RPMI8226 (cell line): ENCODE measurements at places on chromosomes 4 and X.
A peak's percentile ranks its signal among the peaks of the same experiment; 100 is the strongest.

- DNase-seq = no peak
Observed at GRCh38 chr4:62051332-62051731, 851.2 kb downstream of the ADGRL3 start.

DNA sequence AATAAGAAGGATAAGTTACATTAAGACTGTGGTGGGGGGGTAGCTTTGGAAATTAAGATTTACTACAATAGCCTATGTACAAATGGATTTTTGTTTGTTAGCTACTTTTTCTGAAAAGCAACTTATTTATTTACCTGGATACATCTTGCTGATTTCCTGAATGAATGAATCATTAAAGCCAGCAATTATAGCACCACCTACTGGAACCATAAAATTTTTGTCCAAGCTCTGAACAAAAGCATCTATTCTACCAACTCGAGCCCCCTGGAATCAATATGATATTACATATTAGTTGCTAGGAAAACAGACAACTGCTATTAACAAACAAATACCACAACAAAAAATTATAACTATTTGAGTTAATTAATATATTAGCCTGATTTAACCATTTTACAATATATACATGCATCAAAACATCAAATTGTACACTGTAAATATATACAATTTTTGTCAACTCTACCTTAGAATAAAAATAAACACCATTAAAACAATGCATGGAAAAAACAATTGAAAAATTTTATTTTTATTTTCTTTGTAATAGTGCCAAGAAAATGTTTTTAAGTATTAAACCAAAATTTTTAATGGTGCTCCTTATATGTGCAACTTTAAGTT is 15.3 kb downstream of the SEPSECS start:
- peak; percentile 13 for DNase-seq

DNA sequence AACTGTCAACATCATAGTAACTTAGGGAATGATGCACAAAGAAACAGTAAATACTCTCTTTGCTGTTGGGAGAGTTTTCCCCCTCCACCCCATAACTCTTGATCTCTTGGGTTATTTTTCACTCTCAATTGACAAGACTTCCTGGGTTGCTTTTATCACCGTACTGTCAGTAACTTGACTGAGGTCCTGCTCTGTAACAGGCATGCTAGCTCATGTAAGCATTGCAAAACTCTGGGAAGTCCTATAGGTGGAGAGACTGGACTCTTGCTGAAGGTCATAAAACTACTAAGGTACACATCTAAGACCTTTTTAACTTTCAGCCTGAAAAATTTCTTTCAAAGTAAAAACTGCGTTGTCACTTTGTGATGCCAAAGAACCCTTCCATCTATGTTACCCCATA is 10.9 kb downstream of the SHROOM3 start:
- no peak for DNase-seq

DNA sequence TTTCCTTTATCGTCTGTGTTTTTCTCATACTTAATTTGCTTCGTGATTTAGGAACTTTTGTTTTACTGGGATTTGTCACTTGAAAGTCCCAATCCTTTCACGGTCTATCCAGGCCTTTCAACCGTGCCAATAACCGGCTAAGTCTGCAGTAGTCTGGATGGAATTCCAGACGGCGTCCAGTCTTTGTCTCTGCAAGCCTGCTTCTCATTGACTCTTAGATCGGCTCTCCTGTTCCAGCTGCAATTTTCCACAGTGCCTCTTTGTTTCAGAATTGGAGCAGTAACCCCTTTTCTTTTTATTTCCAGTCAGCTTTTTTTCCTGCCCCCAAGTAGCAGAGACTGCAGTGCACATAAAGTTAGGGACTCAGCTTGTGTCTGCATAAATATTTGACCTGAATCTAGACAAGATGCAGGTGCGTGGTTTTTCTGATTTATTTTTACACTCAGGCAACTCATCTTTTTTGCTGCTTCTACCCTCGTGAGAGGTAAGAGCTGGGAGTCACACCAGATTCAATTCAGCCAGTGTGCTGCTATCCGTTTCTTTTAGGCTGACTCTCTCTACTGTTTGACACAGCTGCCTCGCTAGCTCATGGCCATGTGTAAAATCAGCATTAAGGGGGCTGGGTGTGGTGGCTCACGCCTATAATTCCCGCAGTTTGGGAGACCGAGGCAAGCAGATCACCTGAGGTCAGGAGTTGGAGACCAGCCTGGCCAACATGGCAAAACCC is 37.4 kb upstream of the DHRSX start:
- DNase-seq = no peak

DNA sequence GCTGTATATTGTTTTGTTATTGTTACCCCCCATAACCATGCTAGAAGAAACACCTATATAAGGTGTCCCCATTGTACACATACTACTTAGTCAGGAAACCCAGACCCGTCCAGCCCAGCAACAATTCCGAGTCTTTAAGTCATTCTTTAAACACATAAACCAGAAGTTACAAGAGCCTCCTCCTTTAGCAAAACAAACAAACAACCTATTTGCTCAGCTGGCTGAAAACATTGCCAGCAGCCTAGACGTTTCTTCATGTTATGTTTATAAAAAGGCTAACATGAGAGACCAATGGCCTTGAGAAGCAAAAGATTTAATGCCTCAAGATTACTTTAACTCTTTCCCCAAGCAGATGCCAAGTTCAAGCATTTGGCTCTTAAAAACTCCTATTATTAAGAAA is 1.4 kb downstream of the ACOX3 start:
- DNase-seq = no peak

DNA sequence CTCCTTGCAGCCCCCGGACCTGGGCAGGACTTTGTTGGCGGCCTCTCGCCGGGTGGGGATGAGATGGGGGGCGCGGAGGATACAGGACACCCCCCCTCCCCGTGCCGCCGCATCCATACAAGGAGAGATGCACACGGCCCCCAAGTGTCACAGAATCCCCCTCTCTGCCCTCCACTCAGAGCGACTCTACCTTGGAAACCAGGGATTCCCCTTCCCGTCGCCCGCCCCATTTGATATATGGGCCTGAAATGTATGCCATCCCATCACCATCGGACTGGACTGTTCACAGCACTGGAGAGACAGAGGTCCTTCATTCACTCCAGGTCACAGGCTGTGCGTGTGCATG is 426 bp downstream of the PORCN start:
- DNase-seq = no peak

DNA sequence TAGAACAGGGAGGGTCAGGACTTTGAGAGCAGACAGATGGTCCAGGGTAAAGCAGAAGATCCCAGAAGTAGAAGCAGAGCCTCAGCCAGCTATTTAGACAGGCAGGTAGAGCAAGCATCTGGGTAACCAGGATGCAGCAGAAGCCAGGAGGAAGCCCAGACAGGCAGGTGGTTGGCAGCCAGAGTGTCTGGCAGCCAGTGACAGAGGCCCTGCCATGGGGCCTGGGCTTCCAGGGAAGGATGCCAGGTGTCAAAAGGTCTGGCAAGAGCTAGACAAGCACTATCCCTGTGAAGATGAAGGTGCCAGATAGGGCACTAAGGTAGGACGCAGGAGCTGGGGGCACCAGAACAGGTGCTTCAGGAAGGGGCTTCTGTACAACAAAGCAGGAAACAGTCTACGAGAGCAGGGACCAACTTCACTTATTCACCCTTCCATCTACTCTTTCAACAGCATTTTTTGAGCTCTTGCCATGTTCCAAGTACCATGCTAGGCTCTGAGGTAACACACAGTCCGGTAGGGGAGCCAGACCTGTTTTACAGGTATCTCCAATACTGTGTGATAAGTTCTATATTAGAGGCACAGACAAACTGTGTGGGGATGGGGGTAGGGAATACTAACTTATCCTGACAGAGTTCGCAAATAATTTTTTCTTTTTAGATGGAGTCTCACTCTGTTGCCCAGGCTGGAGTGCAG is 38.1 kb upstream of the GJB1 start:
- no peak for DNase-seq

DNA sequence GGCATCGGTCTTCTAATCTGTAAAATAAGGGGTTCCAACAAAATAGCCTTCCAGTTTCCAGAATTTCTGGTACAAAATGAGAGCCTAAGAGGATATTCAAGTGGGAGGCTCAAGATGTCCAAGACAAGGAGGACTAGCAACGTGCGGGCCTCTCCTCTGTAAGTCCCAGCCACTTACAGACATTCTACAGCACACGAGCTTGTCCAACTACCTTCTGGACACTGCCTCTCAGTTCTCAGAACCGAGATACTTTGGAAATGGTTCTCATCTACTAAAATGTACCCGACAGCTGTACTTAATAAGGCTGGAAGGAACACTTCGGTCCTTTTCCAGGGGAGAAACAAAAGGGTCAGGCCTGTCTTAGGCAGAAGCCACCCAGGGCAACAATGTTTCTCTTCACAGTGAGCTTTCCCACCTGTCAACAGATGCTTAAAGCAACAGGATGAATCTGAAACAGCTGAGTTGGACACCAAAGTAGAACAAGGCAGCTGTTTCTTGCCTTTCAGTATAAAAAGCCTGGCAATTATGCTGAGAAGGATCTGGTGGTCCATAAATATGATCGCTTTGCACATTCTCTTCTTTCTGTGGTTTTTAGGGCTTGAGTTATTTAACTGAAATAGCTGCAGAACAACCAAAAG is 127.0 kb downstream of the HS6ST2 start:
- no peak for DNase-seq

GRCh38 chrX:137547291-137547690 is 18.6 kb upstream of the ZIC3 start:
- DNase-seq = no peak

- no peak for DNase-seq
Observed at GRCh38 chr4:7135389-7135746, 57.0 kb upstream of the SORCS2 start.

DNA sequence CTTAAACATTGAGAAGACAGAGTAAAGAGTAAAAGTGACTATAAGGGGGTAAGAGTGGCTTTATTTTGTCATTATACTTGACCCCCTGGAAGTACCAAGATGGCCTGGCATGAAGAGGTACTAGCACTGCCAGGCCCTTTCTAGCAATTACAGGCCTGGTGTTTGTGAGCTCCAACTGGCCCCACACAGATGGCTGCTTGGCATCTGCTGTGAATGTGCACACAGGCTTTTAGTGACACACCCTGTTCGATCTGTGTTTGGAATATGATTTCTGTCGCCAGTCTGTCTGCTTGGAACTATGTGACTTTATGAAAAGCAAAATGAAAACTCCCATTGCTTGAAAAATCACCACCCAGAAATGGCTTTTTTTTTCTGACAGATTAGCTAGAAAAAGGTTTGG is 123.3 kb downstream of the CLCN4 start:
- no peak for DNase-seq

DNA sequence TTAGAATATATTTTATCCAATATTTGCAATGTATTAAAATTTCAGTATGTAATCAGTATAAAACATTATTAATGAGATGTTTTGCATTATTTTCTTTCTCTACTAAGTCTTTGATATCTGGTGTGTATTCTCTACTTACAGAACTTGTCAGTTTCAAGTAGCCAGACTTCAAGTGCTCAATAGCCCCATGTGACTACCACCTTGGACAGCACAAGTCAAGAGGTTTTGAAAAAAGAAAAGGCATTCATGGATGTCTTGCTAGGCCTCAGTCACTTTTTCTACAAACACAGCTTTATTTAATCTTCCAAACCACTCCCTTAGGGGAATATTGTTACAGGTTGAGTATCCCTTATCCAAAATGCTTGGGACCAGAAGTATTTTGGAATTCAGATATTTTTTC is 189.4 kb downstream of the QDPR start:
- no peak for DNase-seq

- no peak for DNase-seq
Observed at GRCh38 chr4:183960046-183960420, 54.9 kb downstream of the STOX2 start.

GRCh38 chrX:117854806-117855205 is 261.8 kb downstream of the KLHL13 start:
- no peak for DNase-seq

- DNase-seq = no peak
Observed at GRCh38 chr4:125801373-125801772, 486.6 kb downstream of the FAT4 start.

- no peak for DNase-seq
Observed at GRCh38 chr4:11650801-11651596, 222.3 kb upstream of the HS3ST1 start.

- DNase-seq = no peak
Observed at GRCh38 chr4:170849969-170850368, 760.2 kb upstream of the AADAT start.

DNA sequence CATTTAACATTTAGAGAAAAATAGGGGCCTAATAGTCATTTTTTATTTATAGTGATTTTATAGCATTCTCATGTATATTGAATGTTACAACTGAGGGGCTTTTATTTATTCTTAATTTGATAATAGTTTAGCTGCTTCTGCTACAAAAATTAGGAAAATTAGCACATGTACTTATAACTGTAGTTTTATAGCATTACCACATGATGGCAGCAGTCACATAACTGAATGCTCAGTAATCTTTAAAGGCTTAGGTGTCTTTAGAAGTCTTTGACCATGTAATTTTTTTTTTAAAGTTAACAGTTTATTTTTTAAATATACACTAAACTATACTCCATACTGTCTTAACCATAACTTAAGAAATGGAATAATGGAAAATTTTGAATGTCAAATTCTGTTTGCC is 136.6 kb downstream of the STAG2 start:
- peak; percentile 20 for DNase-seq

- DNase-seq = no peak
Observed at GRCh38 chrX:153482376-153483015, 12.1 kb upstream of the HAUS7 start.

DNA sequence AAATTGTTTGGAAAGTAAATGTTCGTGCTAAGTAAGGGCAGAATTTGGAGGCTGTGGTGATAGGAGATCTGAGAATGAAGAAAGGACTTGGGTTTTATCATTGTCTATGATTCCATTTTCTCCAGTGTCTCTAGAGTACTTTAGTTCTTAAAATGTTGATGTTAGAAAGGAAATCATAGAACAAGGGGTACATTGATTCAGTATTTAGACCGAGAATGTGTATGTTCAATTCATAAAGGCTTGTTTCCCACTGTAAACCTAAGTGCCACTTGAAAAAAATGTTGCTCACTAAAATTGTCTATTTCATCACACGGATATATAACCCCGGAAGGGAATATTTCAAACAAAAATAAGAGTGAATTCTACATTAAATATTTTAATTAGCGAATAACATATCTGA is 159.3 kb upstream of the ETNPPL start:
- no peak for DNase-seq

DNA sequence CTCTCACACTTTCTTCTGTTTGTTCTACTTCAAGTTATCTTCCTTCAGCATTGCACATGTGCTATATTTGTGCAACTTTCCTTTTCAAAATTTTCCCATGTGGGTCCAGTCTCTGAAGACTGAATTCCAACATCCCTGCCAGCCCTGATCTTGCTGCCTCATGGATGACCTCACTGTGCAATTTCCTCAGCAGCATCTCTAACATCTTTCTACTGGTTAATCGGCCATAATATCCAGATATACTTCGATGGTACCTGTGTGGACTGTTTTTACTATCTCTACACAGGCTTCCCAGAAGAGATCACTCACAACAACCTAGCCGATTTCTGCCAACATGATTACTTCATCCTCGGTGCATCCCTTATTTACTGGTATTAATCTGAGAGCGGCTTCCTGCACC is 41.5 kb downstream of the GPM6A start:
- DNase-seq = no peak

DNA sequence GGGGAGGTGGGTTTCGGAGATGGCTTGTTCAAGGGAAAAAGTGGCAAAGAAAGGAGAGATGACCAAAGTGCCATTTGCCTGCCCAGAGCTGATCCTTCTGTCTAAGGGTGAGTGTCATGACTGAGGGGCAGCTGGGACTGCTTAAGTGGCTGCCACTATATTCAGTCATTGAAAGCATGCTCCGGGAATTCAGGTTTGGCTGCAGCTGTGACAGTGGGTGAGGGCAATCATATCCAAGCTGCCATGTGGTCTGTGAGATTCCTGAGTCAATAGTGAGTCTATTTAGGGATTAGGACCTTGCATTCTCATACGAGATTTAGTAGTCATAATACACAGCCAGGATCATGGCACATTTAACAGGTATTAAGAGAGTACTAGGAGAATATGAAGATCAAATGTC is 138.8 kb upstream of the BANK1 start:
- no peak for DNase-seq
